ENCODE measurements at places on chromosomes 7 and 10.

GRCh38 chr10:116769791-116770190, 27.4 kb upstream of the HSPA12A start:
- DNase-seq = no peak

DNA sequence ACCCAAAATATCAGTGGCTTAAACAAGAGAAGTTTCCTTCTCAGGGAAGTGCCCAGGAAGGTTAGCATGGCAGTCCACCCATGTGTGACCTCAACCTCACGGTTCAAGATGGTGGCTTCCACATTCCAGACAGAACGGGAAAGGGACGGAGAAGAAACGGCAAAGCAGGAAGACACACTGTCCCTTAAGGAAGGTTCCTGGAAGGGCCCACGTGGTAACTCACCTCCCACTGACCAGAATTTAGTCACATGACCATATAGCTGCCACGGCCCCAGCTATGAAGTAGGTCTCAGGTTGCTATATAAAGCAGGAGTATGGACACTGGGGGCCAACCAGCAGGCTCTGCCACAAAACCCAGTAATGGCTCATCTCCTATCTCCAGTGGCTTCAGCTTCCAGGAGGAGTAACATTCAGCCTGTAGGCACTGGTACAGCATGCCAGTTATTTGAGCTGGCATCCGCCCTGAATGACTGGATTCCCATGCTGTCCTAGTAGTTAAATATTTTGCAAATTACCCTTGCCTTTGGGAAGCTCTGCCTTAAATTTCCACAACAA, 278.5 kb upstream of the KLF14 start:
- no peak for DNase-seq

DNA sequence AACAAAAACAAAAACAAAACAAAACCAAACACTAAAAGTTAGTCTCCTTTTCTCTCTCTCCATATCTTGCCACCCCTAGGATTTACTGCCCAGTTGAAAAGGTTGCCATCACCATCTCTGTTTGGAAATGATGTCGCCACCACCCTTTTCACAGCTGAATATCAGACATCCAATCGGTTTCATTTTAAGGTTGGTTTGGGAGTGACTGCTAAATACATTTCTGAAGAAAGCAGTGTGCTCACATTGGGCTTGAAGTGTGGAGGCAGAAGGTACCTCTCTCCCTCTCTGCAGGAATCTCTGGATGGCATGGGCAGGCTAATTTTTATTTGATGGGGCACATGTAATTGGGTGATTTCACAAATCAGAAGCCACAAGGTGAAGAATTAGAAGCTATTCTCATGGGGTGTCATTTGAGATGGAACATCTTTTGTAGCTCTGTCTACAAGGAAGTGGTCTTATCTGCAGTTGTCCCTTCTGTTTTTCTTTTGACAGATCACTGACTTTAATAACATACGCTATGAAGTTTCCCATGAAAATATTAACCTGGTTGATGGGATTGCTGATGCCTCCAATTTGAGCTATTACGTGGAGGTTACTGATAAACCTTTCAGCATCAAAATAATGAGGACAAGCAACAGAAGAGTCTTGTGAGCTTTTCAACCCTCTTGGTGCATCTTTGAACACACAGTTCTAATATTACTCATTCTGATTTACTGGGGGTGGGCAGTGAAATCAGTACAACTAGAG, 20.1 kb downstream of the MGAM2 start:
- DNase-seq = no peak

DNA sequence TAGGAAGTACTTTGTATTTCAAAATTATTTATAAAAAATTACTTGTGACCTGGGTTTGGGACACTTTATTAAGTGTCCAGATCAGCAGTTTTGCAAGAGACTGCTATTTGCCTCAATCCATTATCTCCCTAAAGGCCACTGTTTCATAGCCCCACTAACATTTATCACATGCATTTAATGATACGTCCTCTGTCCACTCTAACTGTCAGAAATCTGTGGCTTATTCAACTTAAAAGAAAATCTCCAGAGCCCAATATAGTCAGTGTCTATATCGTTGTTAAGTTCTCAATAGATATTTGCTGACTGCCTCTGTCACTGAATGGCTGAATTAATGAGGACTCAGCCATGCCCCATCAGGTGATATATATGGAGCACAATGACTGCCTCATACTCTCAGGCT, 553.9 kb upstream of the POM121L12 start:
- no peak for DNase-seq

- DNase-seq = no peak
Measured at GRCh38 chr10:90612276-90612675, 245.6 kb downstream of the HTR7 start.

GRCh38 chr10:18737236-18737635, 78.0 kb downstream of the ARL5B start:
- DNase-seq = no peak

GRCh38 chr10:127344346-127344745, 148.0 kb upstream of the INSYN2A start:
- DNase-seq = no peak

- DNase-seq = no peak
Measured at GRCh38 chr10:15046626-15047025, 2.9 kb downstream of the OLAH start.

GRCh38 chr7:35691827-35692307, 3.1 kb downstream of the HERPUD2 start:
- DNase-seq = no peak

DNA sequence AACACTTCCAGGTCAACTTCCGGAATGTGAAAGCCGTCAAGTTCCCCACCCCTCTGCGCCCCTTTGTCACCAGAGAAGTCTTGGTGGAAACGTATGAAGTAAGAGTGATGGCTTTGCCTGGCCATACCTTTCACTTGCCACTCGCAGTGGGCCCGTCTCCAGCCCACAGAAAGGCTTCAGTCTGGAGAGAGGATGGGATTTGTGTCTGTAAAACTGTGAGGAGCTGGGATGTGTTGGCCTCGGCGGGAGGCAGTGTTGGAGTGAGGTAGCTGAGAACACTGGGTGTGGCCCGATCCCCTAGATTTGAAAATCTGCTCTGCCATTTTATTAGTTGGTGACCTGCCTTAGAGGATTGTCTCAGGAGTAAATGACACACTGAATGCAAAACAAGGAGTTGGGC, 6.4 kb downstream of the ADCK2 start:
- no peak for DNase-seq

GRCh38 chr10:21895932-21896331, 107.6 kb downstream of the DNAJC1 start:
- no peak for DNase-seq

DNA sequence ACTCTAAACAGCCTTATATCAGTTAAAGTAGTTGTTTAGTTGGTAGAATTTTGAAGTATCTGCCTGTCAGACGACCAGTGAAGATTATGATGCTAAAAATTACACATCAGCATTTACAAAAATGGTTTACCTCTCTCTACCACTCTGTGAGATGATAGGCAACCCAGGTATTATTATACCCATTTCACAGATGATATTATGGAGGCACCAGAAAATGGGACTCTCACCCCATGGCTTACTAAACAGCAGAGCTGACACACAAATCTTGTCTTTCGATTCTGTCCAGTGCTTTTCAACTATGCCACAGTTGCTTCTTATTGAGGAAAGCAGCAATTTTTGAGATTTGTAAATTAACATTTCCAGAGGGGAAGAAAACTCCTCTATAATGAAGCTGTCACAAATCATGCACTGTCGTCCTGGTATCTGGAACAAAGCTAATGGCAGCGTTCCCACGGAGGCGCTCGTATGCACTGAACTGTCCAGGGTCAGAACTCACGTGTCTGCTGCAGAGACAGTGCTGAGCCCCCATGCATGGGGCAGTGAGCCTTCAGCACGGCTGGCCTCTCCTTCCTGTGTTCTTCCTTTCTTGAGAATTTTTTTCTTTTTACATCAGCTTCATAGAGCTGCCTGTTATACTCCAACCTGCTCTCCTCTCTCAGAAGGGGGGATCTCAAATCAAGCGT, 381.1 kb downstream of the SDK1 start:
- peak; percentile 6 for DNase-seq

DNA sequence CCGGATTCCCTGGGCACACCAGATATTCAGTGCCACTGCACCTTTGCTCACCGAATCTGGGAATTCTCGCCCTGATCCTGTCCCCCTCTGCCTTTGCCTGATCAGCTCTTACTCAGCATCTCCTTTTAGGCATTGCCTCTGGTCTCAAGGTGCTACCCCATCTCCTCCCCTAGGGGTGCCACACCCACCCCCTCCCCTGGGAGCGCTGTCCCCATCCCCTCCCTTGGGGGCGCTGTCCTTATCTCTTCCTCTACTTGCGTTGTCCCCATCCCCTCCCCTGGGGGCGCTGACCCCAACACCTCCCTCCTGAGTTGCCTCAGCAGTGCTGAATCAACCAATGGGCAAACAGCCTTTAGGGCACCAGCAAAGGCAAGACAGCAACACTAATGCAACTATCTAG, 686.9 kb upstream of the FOXK1 start:
- no peak for DNase-seq

DNA sequence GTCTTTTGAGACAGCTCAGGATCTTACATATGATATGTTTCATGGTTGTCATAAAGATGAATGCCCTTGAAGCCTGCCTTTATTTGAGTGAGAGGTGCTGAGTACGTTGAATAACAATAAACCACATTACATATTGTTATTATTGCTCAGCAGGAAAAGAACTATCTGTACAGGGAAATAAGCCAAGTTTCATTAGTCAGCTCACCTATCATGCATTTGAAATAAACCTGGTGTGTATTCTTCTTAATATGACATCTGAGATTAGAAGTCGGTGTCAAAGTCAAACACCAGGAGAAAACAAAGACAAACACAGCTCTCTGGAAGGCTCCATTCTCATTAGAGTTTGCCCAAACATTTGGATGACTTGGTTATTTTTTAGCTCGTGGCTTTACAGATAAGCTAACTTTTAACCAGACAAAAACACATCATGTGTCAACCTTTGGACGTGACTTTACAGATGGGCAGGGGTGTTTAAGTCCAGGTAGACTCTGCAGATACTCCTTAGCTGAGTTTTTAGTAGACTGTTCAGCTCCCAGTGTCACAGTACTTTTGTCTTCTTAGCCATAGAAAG, 71.2 kb upstream of the AOAH start:
- DNase-seq = no peak

DNA sequence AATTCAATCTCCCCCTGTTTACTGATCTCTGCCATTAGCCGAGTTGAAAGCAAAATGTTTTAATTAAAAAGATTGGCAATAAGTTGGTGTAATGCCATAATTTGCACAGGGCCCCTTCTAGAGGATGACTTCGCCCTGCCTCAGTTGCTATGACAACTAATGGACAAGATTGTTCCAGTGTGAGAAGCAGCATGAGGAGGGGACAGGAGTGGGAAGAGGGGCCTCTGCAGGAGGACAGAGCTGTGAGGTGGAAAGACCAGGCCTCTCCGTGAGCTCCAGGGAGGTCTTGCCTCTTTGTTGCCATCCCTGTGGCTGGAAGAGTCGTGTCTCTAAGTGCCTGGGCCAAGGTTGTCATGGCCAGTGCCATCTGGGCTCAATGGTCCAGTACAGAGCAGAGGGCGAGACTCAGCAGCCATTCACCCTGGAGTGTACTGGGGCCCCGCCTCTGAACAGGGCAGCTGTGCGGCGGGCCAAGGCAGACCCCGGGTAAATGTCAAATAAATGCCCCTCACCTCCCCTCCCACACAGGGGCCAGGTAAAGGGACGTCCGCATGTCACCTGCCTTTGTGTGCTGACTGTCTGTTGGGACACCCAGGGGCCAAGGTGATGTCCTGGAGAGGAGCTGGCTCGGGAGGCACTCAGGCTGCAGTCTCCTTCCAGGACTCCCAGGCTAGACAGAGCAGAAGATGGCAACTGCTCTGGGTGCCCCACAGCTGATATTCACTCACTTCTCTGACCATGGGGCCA, 97.0 kb upstream of the RET start:
- no peak for DNase-seq

- peak; percentile 57 for DNase-seq
Measured at GRCh38 chr7:99369767-99370391, 4.7 kb upstream of the ARPC1B start.

DNA sequence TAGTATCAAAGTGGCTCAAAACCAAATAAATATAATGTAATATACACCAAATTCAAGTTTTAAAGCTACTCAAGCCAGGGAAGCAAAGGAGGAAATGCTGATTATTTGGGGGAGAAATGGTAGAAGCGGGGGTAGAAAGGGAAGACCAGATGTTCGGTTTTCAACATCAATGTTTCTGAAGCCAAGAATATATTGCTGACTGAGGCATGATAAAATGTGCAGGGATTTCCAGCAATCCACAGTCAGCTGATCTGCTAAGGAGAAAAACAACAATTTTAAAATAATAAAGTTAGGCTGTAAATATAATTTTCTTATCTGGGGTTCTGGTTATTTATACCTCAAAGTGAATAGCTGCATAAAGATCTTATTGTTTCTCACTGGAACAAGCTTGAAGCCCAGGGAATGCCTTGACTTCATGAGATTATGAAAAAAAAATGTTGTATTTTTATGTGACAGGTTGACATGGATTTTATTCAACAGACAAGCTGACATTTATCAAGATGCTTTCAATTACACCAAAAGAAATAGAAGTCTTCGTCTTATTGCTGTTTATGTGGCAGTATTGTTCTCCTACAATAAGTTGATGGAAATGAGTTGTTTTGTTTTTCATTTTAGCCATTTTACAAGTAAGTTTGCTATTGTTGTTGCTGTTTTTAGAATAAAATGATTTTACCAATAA, 28.6 kb upstream of the BMPER start:
- no peak for DNase-seq

DNA sequence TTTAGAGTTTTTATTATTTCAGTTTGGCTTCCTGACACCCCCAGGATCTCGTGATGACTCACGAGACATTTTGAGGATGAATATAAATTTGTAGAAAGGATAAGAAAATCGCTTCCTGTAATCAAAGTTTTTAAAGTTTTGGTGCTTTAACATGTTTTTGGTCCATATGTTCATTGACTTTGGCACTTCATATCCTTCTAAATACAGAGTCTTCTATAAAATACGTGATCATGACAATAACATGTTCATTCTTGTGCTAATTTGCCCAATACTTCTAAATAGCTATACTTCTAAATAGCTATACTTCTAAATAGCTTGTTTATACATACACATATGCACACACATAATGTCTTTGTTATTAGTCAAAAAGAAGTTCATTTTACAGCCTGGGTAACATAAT, 341.9 kb downstream of the PLXDC2 start:
- no peak for DNase-seq

DNA sequence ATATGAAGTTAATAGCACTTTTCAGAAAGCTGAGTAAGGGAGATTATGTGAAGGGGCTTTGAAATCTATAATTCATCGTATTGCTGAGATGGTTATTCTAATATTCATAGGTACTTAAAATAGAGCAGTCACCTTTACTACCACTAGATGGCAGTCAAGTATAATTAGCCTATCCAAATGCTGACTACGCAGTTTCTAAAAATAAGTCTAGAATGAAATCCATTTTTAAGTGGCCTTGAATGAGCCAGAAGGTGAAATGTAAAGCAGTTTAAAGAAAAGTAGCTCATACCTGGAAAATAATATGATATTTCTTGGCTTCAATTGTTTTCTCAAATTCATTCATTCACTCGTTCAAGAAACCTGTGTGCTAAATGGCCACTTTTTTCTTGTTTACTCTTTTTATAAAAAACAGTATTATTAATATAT, 1277.1 kb downstream of the GATA3 start:
- peak; percentile 53 for DNase-seq

GRCh38 chr10:69074532-69074931, 13.4 kb upstream of the SRGN start:
- DNase-seq = no peak

GRCh38 chr7:79936281-79936983, 198.2 kb upstream of the GNAI1 start:
- no peak for DNase-seq

Measured in hindlimb muscle (tissue), 1 donor.